ENCODE measurements at places on chromosomes 3 and 15.

- DNase-seq, result no peak
Observed at GRCh38 chr15:62929000-62929357, 113.6 kb upstream of the TPM1 start.

DNA sequence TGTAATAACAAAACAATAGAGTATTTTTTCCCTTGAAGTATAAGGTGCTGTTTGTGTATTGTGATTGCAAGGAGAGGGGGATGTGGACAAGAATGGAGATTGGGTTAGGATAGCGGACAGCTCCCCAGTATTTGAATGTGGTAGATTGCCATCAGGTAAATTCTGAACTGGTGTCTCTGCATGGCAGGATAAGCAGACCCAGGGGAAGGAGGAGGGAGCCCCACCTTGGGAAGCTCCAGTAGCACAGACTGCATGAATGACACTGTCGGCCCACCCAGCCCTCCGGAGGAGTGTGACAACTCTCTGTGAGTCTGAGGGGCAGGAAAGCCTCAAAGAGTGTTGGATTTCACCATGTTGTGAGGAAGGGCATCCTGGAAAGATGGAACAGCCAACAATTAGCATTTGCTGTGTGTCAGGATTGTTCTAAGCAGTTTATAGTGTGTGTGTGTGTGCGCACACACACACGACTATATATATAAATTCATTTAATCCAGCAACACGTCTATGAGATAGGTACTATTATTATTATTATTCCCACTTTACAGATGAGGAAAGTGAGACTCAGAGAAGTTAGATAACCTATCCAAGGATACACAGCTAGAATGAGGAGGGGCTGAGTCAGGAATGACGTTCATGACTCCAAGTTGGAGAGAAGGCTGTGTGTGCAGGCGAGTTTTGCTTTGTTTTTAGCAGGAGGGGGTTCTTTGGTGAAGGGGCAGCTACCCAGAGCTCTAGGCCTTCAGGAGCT is 63.4 kb upstream of the LCTL start:
- DNase-seq, result no peak

- DNase-seq, result no peak
Observed at GRCh38 chr15:92583096-92584034, 72.2 kb downstream of the FAM174B start.

DNA sequence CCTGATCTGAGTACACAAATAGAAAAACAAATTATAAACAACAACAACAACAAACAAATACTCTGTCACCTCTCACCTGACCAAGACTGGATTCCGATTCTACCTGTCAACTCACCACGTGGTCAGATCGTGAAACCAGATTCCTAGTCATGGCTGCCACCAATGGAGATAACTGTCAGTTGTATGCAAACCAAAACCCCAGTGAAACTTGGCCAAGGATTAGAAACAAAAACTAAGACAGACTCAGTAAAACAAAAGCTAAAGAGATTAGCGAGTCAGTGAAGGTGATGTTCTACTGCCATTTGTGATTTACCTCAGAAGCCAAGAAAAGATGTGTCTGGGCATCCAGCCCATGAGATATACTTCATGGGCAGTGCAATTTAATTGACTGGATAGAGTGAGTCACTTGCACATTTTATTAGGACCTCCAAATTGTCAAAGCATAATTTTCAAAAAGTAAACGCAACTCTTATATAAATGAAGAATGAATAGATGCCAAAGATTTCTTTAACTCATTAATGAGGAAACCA is 31.1 kb downstream of the PHLDB2 start:
- DNase-seq, result no peak

DNA sequence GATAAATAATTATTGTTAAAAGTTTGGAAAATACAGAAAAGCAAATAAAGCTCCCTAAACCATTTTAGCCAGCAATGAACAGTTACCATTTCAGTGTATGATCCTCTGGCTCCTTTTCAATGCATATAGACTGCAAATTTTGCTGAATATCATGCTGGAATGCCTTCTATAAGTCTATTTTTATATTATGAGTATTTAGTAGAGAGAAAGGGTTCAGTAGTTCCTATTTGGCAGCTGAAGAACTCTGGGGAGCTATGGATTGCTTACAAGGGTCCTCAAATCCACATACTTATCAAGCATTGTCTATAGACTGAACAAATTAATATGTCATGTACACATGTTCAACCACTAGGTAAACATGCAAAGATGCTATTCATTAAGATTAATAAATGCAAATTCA is 46.1 kb downstream of the LRRC3B start:
- DNase-seq, result no peak

DNA sequence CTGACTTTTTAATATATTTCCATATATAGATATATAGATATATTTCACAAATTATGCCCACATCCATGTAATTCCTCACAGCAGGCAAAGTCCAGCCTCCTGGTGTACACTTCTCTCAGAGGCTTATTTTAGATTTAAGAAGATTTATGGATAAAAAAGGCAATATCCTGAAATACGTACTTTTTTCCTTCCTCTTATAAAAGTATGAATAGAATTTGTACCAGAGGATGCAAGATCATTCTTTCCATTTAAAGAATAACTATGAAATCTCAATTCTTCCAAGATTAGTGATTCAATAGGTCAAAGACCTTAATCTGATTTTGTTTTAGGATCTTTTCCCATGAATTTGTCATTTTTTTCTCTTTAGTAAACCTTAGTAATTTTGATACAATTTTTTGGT is 597.9 kb upstream of the TBL1XR1 start:
- no peak for DNase-seq

Measured in CD4-positive, CD25-positive, alpha-beta regulatory T cell (primary cell).